ENCODE measurements at places on chromosomes 12 and 14.
A peak's percentile ranks its signal among the peaks of the same experiment; 100 is the strongest.

DNA sequence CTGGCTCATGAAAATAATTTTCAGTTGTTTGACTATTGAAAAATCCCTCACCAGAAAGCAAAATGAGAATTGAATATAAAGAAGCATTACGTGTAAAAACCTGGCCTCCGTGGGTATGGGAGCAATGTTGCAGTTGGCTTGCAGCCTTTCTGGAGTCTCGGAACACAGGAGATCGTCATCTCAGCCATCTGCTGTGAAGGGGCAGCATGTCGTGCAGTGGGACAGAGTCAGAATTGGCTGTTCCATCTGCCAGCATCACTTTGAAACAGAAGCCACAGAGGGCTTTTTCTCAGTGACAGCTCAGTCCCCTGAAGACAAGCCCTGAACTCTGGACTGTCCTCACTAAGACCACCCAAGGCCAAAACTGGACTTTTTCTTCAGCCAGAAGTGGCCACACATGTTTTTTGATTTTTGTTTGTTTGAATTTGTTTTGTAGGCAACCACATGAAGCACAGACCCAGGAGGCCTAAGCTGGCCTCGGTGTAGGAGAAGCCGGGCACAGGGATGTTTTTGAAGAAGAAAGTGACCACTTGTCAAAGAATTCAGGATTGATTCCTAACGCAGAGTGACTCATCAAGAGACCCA, 170.8 kb upstream of the DYRK2 start:
- no peak for DNase-seq

- DNase-seq, result no peak
Measured at GRCh38 chr12:92416385-92416812, 270.8 kb upstream of the BTG1 start.

DNA sequence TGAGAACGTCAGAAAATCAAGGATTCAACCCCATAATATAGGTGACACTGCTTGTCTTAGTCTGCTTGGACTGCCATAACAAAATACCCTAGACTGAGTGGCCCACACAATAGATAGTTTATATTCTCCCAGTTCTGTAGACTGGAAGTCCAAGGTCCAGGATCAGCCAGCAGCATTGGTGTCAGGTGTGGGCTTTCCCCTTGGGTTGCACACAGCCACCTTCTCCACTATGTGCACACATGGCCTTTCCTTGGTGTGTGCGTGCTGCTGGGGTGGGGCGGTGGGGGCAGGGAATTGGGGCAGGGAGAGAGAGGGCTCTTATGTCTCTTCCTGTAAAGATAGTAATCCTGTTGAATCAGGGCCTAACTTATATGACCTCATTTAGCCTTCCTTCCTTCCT, 106.4 kb downstream of the SLC25A47 start:
- DNase-seq, result no peak

GRCh38 chr12:27870939-27871338, 90.9 kb upstream of the MANSC4 start:
- DNase-seq, result no peak

- DNase-seq, result no peak
Measured at GRCh38 chr12:12586879-12587675, 24.4 kb upstream of the DUSP16 start.

DNA sequence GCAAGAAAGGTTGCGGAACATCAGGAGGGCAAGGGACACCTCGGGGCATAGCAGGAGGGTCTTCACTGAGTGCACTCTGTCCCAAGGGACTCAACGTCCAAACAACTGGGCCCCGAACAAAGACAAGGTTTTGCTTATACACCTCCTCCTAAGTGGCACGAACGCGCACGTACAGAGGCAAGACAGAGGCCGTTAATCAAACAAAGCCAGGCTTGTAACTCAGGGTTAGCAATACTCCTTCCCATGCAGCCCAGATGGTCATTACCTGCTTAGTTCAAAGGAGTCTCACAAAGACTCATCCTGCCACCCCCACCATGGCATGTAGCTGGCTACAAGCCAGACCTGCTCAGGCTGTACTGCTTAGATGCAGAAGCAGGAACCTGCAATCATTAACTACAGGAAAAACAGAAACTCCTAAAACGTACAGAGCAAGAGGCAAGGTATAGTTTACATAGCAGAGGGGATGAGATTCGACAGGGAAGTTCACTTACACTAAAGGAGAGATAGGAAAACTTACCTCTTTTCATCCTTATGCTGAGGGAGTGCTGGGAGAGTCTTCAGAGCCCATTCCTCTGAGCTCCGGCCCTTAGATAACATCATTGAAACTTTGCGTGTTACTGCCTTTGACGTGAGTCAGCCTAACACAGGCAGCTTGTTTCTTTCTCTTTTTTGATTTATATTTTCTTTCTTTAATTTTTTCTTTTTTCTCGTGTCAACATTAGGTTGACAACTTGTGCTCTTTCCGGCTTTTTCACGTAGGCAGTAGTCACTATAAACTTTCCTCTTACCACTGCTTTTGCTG, 1319.1 kb downstream of the TMEM121 start:
- DNase-seq, result no peak

- no peak for DNase-seq
Measured at GRCh38 chr14:75452324-75452723, 24.5 kb downstream of the JDP2 start.

GRCh38 chr14:105021656-105022275, 883 bp upstream of the CDCA4 start:
- no peak for DNase-seq

DNA sequence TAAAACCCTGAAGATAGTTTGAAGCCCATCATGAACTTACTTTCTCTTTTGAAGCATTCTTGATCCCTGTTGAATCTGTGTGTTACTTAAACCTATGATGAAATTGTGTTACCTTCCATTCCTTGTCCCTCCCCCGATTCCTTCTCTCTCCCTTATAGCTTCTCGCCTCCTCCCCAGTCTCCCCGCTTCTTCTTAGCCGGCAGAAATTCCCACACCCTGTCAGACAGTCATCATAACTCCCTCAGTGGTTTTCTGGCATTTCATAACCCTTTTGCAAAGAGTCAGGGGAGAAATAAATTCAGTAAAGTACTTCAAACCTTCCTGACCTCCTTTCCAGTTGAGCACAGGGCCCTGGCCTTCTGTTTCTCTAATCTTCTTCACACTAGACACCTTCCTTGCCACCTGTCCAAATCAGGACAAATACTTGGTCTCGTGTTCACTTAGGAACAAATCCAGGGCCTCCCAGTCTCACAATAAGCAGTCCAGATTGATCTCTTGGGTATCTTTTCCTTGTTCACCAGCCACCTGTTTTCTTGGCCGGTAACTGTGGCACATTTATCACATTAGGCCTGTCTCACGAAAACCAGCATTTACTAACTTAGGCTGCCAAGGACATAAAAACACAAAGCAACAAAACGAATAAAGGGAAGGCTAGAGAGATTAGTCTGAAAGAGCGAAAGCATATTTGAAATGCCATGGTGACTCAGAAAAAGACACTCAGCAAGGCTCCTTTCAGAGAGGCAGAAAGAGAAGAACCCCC, 355.9 kb downstream of the TMTC2 start:
- DNase-seq, result no peak

DNA sequence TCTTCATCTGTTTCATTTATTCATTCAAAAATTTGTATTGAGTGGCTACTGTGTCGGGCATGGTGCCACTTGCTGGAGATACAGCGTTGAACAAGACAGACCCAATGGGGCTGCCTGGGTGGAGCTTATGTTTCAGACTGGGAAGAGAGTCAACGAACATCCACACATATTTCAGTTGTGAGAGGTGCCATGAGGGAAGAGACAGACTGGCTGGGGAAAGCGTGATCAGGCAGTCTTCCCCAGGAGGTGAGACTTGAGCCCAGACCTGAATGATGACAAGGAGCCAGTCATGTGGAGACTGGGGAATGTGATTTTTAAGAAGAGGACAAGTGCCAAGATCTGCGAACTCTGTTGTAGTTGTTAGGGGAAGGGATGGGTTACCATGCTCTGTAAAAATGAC, 12.2 kb downstream of the BICD1 start:
- no peak for DNase-seq

DNA sequence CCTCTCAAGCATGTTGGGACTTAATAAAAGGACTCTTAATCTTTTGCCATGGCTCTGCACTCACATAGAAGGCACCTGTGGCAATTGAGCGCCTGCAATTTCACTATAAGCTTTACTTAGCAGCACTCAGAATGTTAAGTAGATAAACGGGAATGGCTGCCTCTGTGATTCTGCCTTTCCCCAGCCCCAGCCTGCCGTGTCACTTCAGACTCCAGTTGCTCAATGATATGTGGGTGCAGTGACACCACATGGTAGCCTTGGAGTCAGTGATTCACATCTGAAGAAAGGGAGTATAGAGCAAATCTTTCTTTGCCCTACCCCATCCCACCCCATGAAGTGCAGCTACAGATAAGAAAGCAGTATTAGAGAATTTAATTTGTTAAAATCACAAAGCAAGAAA, 96.1 kb downstream of the ZFC3H1 start:
- no peak for DNase-seq

GRCh38 chr12:110104188-110105094, 19.7 kb upstream of the IFT81 start:
- peak; percentile 19 for DNase-seq

GRCh38 chr14:69154779-69155178, 1.9 kb upstream of the DCAF5 start:
- peak; percentile 33 for DNase-seq

- DNase-seq, result no peak
Measured at GRCh38 chr14:88276923-88277596, 46.0 kb downstream of the KCNK10 start.

DNA sequence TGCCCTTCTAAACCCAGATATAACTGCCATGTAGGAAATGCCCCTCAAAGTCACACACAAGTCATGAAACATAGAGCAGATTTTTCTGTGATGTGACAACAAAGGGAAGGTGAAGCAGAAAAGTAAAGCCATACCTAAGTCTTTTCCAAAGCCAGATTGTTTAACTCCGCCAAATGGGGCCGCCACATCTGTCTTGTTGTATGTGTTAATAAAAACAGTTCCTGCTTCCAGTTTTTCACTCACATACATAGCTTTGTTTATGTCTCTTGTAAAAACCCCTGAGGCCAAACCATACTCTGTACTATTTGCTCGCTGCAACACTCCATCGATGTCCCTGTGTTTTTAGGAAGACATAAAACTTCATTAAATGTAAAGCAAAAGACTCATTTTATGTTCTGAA, 40.3 kb downstream of the NOPCHAP1 start:
- no peak for DNase-seq

DNA sequence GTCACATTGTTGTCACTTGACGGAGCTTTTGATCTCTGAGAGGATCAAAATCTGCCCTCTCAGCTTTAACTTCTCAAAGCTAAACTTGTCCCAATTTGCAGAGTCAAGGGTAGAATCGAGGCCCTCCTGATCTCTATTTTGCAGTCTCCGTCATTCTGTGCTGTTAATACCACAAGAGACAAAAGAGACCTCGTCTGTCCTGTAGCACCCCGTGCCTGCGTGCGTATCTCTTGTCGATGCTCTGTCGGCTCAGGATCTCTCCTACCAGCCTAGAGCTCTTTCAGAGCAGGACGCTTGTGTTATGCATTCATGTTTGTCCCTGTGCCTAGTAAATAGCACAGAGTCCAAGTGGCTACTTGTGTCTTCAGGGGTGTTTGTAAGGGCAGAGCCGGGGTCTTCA, 5.1 kb downstream of the EVL start:
- no peak for DNase-seq

- DNase-seq, result no peak
Measured at GRCh38 chr12:73106296-73106695, 834.1 kb downstream of the TRHDE start.

DNA sequence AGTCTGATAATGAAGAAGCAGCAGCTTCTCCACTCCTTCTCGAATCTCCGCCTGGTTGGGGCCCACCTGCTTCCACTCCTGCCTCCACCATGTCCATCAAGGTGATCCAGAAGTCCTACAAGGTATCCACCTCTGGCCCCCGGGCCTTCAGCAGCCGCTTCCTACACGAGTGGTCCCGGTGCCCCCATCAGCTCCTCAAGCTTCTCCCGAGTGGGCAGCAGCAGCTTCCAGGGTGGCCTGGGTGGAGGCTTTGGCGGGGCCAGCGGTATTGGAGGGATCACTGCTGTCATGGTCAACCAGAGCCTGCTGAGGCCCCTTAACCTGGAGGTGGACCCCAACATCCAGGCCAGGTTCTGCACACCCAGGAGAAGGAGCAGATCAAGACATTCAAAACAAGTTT, 381.0 kb upstream of the USP15 start:
- DNase-seq, result no peak

Data from pons (tissue), 1 donor.